ENCODE measurements at places on chromosomes 12 and 14. TPM values are rescaled to one million over a fixed set of nuclear protein-coding genes. Genes with fewer than 3 reads are reported as not detected.

DNA sequence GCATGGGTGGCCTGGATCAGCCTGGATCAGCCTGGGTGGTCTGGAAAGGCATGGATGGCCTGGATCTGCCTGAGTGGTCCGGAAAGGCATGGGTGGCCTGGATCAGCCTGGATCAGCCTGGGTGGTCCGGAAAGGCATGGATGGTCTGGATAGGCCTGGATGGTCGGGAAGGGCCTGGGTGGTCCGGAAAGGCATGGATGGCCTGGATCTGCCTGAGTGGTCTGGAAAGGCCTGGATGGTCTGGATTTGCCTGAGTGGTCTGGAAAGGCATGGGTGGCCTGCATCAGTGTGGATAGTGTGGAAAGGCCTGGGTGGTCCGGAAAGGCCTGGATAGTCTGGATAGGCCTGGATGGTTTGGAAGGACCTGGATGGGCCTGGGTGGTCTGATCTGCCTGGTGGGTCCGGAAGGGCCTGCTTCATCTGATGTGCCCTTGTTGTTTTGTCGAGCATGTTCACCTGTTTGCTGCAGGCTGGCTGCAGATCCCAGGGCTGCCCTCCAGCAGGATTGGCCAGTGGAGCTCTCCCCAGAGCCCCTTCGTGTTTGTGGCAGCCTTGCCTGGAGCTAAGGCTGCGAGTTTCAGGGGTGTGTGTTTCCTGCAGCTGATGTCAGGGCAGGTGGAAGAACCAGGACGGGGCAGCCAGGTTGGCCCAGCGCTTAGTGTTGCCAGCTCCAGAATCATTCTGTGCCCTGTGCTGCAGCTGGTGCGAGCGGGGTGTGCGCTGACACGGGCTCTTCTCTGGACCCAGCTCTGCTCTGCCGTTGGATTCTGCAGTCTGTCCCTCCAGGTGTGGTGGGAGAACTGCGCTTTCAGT lies 19.3 kb upstream of the TEX22 start:
- no peak for DNase-seq

DNA sequence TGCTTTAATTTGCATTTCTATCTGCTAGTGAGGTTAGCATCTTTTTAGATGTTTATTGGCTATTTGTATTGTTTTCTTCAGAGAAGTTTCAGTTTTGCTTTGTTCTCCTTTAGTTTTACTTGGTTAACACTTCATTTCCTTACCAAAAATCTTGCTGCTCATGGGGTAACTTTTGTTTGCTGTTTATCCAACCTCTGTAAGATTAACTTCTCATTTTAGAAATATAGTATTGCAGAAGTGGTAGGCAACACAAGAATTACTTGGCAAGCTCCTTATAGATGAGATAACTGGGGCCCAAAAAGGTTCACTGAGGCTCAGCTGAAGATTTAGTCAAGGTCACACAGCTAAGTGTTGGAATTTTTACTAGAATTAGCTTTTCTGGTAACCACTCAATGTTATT lies 40.5 kb downstream of the ALKBH1 start:
- no peak for DNase-seq

GRCh38 chr12:97368462-97369163 lies 94.0 kb upstream of the RMST start:
- DNase-seq, result no peak

DNA sequence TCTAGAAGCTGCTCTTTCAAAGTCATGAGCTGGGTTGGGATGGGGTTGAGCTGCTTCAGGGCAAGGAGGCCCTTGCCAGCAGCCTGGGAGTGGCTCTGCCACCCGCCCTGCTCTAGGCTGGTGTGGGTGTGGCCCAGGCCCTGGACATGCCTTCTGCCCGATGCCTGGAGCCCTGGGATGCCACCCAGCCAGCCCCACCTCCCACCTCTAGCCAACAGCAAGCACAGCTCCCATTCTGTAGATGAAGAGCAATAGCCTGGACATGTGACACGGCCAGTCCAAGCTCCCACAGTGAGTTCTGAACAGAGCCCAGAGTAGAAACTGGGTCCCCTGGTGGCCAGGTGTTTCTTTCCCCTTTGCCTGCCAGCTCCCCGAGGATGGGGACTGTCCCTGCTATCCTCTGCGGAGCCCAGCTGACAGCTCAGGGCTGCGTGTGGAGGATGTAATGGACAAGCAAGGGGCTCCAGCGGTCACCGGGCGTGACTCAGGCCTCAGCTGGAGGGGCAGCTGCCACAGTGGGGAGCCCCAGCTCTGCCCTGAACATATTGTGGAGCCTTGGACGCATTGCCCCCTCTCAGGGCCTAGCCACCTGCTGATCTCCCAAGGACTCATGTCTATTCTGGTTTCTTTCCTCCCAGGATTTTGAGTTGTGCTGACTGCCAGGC lies 165.2 kb downstream of the TSPAN9 start:
- DNase-seq, result no peak

- DNase-seq, result no peak
These were observed 12.5 kb upstream of the PLXNC1 start for GRCh38 chr12:94135896-94136295.

DNA sequence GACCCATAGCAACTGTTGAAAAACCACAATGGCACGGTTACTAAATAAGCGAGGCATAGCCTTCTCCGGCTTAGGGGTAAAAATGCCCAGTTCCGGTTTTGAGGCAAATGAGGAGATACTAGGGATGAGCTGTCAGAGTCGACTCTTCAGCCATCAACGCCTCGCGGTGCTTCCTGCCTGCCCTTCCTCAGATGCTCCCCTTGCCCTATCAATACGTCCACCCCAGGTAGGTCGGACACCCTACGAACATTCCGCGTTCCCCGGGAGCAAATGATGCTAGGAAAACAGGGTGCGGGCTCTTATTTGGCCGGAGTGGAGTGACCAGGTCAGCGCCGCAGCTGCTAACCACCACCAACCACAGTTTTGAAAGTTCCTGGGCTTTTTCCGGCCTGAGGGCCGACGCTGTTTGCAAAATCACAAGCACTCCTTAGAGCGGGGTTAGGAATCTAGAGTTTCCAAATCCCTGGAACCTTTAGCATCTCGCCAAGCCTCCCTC lies 1.2 kb downstream of the SRSF9 start:
- DNase-seq, result peak; percentile 30

DNA sequence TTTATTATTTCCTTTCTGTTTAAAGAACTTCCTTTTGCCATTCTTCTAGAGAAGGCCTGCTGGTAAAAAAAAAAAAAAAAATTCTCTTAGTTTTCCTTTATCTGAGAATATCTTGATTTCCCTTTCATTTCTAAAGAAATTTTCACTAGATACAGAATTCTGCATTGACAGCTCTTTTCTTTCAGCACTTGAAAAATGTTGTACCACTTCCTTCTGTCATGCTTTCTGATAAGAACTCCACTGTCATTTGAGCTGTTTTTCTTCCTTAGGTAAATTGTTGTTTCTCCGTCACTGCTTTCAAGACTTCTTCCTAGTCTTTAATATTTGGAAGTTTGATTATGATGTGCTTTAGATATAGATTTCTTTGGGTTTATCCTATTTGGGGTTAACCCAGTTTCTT lies 113.6 kb upstream of the BTG1 start:
- no peak for DNase-seq

DNA sequence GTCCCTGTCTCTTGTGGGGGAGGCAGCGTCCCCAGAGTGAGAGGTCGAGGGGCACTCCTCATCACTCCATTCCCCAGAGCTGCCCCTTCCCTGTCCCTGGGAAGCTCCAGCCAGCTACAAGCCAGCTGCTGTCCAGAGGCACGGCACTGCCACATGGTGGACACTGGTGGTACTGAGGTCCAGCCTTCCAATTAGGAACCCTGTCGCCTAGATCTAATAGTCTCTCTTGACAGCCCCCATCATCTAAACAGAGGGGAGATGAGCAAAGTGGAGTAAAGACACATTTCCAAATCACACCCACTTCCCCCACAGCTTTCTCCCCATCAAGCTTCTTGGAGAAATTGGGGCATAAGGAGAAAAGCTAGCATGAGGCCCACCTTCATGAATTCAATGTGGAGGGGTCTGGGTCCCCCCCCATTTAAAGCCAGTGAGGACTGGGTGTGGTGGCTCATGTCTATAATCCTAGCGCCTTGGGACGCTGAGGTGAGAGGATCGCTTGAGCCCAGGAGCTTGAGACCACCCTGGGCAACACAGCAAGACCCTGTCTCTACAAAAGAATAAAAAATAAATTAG lies 2.1 kb upstream of the INHBE start:
- peak; percentile 40 for DNase-seq

The SPSB2 gene
- total RNA-seq, result 8.2 TPM

The ACSM4 gene
- total RNA-seq, result not detected

The CLEC1A gene
- total RNA-seq, result not detected

All from CD4-positive, CD25-positive, alpha-beta regulatory T cell (primary cell).